ENCODE measurements at places on chromosomes 16 and 17.
A peak's percentile ranks its signal among the peaks of the same experiment; 100 is the strongest.

DNA sequence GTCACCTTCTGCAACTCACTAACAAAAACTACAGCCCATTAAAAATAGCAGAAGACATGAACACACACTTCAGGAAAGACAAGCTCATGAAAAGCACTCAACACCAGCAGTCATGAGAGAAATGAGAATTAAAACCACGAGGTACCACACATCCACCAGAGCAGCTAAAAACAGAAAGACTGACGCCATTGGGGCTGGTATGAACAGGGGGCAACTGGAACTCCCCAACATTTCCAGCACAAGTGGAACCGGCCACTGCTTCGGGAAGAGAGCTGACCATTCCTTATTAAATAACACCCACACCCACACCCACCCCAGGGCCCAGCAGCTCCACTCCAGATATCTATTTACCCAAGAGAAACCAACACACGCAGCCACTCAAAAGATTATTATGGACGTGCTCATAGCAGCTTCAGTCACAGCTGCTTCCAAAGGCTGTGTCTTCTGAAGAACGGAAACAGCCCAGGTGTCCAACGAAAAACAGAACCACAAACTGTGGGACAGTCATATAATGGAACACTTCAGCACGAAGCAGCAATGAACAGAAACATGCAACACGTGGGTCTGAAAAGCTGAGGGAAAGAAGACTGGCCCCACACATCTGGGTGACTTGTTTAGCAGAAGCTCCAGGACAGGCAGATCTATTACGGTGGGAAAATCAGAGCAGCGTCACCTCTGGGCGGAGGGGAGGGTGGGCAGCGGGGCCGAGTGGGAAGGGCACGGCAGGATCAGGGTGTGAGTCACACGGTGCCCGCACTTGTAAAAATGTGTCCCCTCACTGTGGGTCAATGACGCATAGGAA is 41.1 kb downstream of the KLHDC4 start:
- no peak for DNase-seq

DNA sequence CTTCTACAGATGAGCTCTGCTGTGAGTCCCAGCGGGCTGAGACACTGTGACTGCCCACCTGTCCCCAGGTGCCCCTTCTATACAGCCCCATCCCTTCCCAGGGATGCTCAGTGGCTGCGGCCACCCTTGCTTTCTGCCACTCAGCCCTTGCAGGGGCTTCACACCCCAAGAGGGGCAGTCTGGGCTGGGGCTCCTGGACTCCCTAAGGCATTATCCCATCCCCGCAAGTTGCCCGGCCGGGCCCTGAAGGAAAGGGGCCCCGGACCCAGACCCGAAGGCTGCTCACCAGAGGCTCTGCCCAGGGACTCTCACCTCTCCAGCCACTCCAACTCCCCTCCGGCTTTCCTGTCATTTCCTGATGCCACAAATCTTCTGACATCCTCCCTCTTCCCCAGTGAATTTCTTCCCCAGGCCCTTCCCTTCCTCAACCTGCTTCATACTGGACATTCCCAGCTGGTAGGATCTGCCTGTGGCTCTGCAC is 88.5 kb upstream of the TOB1 start:
- DNase-seq, result peak; percentile 65

GRCh38 chr17:9479964-9480363 is 95.7 kb downstream of the STX8 start:
- DNase-seq, result no peak

GRCh38 chr17:65355246-65355645 is 206.2 kb downstream of the AXIN2 start:
- DNase-seq, result no peak

DNA sequence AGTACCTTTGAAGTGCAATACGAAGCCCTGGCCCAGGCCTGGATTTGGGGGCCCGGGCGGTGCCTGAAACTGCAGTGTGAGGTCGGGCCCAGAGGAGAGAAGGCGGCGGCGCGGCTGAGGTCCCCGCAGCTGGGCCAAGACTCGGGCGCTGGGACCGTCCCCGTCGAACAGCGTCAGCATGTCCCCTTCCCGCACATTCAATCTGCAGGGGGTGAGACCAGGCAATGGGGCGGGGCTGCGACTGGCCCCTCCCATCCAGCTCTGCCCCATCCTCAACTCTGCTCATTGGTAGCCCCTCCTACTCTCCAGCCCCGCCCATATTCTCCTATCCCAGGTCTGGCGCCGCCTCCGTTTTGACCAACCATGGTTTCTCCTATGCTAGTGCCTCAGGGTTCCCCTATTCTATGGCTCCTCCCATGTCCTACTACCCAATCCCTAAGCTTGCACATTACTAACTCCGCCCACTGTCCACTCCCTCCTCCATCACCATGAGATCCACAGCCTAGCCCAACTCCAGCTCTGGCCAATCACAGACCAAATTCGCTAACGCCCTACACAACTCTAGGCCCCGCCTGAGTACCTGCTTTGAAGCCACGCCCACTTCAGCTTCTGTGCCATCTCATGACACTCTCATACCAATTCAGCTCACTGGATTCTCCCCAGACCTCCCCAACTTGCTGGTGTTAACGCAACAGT is 14.4 kb upstream of the CDIPT start:
- DNase-seq, result peak; percentile 92

DNA sequence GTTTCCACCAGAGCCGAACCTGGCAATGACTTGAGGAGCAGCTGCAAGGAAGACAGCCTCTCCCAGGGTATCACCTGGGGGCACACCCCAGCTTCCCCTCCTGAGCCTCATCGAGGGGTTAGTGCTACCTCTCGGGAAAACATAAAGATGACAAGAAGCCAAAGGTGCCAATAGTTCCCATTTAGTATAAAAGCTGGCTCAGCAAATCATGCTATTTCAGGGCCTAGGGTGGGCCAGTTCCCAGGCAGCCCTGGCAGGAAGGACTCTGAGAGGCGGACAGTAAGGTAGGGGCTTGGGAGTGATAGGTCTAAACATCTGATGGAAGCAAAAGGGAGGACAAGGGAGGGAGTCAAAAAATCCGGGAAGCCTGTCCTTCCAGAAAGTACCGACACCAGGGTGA is 46.2 kb downstream of the SOST start:
- no peak for DNase-seq

DNA sequence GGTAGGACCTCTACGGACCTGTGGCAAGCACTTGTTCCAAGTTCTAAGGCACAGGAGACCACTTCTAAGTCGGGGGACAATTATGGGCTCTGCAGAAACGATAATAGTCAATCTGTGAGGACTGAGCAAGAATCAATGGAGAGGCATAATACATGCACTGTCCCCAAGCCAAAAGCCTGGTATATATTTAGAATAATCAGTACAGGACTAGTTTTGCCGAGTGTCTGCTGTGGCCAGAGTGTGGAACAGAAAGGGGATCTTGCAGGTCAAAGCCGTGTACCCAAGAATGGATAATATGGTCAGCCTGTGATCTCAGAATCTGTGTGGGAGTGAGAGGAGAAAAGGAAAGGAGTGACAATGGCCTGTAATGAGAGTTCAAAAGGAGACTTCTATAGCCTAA is 80.2 kb upstream of the GNAO1 start:
- no peak for DNase-seq

- DNase-seq, result no peak
Observed at GRCh38 chr16:3304370-3304769, 860 bp downstream of the TIGD7 start.

DNA sequence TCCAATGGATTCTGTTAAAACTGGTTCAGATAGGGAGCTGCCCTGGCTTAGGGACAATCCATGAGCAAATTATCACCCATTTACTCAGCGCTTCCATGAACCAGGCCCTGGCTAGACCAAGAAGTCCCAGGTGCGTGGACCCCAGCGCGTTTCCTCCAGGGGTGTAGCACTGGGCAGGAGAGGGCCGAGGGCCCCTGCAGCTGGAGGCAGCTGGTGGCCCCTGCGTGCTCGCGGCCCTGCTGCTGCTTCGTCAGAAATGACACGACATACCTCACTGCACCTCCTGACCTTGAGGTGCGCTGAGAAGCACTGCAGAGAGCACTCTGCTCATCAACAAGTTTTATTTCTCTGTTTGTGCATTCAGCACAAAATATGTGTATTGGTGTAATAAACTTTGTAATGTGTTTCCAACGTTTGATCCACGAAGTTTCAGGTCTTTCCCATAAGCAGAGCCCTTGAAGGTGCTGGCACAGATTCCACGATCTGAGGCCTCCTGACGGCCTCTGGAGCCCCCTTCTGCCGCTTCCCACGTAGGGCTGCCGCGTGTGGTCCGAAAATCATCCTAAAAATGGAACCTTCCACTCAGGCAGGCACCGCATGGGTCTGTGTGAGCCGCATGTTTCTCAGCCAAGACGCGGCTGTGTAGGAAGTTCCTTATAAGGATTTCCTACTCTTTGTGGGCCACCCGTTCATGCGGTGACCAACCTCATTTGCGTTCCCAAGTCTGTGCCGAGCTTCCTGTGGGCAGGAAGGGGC is 50.8 kb upstream of the ZCCHC14 start:
- DNase-seq, result no peak

GRCh38 chr17:49984283-49984682 is 10.7 kb downstream of the DLX3 start:
- DNase-seq, result peak; percentile 65

GRCh38 chr17:80424878-80425765 is 10.2 kb downstream of the ENDOV start:
- DNase-seq, result no peak

DNA sequence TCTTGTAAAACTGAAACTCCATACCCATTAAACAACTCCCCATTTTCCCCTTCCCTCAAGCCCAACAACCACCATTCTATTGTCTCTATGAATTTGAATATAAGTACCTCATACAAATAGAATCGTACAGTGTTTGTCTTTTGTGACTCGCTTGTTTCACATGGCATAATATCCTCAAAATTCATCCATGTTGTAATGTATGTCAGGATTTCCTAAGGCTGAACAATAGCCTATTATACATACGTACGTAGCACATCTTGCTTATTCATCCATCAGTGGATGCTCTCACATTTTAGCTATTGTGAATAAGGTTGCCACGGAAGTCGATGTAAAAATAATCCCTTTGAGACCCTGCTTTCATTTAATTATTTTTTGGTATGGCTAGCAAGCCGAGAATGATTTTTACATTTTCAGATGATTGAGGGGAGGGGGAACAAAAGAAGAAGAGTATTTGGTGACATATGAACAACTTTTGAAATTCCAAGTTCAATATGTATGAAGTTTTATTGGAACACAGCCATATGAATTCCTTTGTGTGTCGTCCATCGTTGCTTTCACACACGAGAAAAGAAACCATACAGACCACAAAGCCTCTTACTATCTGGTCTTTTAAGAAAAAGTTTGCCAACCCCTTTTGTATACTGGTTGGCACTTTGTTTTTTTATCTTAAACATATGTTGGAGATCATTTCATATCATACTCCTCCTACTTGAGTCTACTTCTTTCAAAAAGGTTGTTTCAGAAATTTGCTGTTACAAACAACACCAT is 371.2 kb downstream of the NPIPA8 start:
- DNase-seq, result no peak

GRCh38 chr17:60528828-60529227 is 2.8 kb upstream of the APPBP2 start:
- no peak for DNase-seq

DNA sequence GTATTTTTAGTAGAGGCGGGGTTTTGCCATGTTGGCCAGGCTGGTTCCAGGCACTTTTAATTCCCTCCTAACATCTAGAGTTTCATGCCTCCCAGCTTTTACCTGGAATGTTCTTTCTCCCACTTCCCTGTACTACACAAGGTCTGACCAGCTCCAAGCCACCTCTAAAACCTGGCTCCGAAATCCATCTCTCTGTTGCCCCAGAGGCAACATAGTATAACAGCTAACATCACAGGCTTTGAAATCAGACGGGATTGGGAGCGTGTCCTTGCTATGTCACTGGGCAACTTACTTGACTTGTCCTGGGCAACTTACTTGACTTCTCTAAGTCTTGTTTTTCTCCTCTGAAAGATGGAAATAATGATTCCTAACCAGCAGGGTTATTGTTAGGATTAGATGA is 15.1 kb downstream of the UNC45B start:
- no peak for DNase-seq

GRCh38 chr17:50314456-50315011 is 31.4 kb upstream of the XYLT2 start:
- no peak for DNase-seq

DNA sequence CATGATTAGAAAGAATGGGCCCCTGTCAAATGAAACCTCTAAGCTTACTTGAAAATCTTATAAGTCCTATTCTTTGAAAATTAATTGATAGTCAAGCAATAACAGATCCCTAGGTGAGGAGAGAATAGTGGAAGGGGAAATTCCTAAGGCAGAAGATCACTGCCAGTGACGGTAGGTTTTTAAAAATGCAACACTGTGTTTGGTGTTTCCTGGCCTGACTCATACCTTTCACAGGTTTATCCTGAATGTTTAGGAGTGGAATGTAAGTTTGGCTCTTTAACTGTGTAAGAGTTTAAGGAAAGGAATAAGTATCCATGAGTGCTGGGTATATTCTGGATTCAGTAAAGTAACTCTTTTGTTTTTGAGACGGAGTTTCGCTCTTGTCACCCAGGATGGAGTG is 23.8 kb downstream of the HAPSTR1 start:
- no peak for DNase-seq

DNA sequence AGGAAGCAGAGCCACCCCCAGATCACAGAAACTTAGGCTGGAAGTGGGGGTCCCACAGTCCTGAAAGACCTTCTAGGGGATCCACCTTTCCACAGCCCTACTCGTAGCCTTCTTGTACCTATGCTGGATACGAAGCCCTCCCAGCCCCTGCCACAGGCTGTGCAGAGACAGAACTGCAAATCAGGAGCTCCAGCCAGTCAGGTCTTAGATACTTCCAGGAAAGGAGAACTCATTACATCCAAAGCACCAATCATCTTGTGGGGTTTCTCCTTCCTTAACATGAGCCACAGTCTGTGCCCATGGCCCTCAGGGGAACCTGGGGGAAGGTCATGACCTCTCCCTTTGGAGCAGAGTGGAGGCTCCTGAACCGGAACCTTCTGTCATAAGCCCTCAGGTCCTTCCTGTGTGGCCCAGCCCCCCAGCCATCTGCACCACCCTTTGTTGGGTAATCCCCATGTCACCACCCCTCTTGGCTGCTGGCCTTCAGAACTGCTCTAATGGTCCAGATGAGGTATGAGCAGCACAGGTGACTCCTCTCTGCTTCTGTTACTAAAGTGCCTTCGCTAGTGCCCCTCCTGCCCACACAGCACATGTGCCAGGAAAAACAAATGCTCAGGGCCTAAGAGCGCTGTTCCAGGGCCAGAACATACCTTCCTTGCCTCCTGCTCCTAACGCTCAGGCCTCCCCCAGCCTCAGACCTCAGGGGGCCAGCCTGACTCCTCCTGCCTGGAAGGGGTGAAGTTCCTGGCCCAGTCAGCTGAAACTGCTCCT is 14.6 kb downstream of the SRCIN1 start:
- DNase-seq, result no peak

DNA sequence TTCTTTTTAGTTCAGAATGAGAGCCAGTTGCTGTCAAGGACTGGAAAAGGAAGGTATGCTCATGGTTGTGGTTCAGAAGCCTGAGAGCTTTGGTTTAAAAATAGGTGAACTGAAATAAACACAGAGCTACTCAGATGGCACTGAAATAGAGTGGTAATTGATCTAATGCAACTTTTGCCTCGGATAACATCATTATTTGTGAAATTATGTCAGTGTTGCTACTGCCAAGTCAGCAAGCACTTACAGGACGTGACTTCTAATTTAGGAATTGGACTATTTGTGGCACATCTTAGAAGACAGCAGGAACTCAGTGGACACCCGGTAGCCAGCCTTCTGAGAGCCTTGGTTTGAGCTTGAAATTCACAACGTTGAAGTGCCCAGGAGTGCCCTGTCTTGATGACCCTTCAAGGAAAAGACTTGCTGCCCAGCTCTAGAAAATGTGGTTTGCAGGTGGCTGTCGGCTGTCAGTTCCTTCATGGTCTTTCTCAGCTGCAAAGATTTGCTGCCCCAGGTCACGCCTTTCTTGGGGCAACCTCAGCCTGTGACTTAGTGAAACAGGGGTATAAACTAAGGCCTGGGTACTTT is 42.0 kb upstream of the XYLT1 start:
- DNase-seq, result no peak

Data from islet precursor cell (in vitro differentiated cells).